ENCODE measurements at places on chromosomes 2 and 18.

DNA sequence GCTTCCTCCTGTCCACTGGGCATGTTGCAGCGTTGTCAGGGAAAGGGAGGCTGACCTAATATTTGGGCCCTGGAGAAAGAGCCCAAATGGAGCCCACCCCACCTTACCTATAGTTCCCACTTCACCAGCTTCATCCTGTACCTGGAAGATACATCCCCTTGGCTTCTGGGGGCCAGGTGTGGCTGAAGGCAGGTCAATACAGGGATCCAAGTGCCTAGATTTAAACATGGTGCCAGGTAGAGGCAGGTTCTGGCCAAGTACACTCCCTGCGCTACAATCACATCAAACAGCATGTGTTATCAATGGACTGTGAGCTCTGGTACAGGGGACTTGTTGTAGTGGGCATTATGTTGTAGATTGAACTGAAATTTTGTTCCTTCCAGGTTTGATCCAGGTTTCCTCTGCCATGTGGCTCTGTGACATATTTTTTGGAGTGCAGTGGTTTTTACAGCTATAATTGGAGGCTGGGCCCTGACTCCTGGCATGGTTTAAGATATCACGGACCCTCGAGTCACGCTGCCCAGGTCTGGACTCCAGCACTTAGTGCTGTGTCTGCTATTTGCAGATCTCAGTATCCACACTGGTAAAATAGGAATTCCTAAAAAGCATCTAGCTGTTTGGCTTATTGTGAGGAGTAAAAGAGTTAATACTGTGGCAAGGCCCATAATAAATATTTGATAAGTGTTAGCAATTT is 23.8 kb downstream of the MYCN start:
- no peak for DNase-seq

DNA sequence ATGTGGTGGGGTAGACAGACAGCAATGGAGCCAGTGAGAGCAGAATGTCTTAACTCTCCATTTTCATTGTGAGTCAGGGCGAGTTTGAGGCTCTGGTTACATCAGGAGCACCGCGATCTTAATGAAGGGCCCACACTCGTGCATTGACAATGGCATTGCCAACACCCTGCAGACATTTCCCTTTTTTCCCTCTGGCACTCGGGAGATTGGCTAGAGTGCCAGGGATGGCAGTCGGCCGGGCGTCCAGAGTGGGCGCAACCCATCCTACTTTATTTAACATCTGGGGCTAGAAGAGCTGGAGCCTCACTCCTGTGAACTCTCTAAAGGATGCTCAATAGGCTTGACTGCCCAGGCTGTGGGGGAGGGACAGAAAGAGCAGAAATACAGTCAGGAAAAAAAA is 9.7 kb downstream of the PROKR1 start:
- DNase-seq = no peak

- no peak for DNase-seq
Measured at GRCh38 chr18:48541026-48541746, 2.4 kb downstream of the CTIF start.

DNA sequence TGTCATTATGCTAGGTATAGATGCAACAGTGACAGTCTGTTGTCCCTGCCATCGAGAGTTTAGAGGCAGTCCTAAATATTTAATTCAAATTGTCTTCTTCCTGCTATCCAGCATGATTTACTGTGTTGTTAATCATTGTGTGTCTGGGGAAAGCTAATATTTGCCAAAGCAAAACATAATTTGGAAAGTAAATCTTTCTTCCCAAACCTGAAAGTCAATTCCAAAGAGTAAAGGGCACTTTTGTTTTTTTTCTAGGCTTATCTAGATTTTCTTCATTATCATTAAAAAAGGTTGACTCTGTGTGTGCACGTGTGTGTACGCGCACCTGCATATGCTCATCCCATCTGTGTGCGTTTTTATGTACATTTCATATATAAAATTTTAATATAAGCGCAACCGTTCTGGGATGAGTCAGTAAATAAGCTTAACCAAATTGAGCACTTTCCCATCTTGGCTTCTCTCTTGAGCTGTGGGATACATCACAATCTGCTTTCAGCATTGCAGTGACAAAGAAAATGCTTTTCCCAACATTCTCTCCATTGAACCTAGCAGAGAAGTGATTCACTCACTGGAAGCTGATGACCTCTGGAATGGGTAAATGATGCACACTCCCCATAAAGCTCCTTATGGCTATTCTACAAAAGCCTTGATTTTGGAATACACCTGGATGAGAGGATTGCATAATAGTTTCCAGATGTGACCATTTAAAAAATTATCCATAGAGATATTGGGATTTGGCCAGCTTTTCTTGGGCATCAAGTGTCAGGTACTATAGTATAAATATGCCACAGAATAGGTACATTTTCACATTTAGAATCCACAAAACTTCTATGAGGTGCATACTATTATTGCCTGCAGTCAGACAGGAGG is 488.4 kb downstream of the ADCYAP1 start:
- DNase-seq = no peak

DNA sequence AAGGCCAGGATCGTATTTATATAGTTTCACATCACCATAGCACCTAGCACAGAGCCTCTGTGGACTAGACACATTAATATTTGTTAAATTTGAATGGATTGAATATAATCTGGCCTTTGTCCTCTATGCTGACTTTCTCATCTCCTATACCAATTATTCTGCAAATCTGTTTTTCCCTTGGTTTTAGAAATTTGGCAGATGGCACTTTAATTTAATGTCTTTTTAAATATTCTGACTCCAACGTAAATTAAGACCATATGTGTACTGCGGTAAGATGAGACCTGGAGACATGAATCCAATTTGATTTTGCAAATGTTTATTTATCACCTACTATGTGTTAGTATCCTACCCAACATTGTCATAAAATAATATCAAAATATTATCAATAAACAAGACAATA is 1281.9 kb upstream of the PIK3C3 start:
- no peak for DNase-seq

GRCh38 chr2:85554980-85555612 is 6.2 kb downstream of the GGCX start:
- no peak for DNase-seq

- peak; percentile 26 for DNase-seq
Measured at GRCh38 chr18:27871726-27872125, 305.2 kb downstream of the CDH2 start.

DNA sequence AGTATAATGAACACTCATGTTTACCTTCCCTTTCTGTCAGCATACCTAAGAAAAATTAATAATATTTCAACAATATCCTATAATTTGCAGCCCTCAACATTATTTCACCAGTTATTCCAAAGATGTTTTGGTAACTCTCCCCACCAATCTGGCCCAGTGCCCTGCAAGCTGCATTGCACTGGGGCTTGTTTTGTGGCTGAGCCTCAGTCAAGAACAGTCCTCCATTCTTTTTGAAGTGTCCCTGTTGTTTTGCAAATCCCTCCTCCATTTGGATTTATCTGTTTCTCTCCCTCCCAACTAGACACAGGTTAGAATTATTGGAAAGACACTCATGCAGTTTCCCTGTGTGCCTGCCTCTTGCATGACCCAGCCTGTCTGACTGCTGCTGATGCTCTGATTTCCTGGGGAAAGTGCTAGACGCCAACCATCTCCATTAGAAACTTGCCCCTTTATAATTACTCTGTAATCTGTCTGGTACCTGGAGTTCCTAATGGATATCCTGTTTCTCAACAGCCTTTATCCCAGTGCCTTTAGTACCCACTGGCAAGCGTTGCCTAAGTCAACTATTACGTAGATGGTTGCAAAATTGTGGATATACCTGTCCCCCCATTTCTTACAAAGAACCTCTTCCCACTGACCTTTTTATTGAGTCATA is 60.2 kb downstream of the EIF5B start:
- DNase-seq = no peak

GRCh38 chr2:71696381-71696780 is 243.0 kb downstream of the DYSF start:
- DNase-seq = no peak
